Activated naive CD4-positive, alpha-beta T cell treated with anti-CD3 and anti-CD28 coated beads, Interleukin-2, amount 50 U/mL, for 72 hours (primary cell): ENCODE measurements at places on chromosomes 5 and 9. TPM values are rescaled to one million over a fixed set of nuclear protein-coding genes. Genes with fewer than 3 reads are reported as not detected.

DNA sequence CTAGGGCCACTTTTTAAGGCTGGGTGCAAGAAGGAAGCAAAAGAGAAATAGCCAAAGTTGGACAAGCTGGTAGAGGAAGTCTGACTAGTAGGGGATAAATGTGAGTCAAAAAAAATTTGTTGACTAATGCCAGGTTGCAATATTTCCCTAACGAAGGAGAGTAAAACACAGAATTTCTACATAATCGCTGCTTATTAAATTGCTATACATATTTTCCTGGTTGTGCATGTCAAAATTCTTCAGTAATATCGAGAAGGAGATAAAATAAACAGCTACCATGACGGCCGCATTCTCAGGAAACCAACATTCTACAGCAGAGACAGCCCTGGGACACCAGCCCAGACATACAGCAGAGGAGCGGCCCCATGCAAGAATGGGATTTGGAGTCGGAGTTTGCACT lies 148.3 kb downstream of the ESM1 start:
- no peak for DNase-seq

DNA sequence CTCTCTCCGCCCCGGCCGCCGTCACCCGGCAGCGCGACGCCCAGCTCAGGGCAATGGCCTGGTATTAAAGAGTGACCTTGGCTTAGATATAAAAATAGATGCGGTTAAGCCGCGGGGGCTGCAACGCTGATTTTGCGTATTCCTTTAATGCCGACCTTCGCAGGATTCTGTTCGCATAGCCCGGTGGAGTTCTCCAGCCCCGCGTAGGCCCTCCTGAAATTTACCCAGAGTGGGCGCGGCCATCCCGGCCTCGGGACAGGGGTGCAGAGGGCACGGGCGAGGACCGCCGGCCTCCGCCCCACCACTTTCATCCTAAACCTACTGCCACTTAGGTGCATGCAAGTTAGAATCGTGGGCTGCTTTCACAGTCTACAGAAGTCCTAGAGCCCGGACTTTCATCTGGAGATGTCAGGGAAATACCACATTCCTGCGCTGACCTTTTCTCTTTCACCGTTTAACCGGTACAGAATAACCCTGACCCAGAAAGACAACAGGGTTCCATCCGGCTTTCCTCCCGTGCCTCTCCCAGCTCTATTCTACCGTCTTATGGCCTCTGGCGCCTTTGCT lies 492 bp upstream of the FAM169A start:
- DNase-seq, result no peak

GRCh38 chr5:61450493-61451279 lies 118.6 kb downstream of the ZSWIM6 start:
- DNase-seq, result no peak

GRCh38 chr5:161295721-161296250 lies 250.7 kb downstream of the GABRB2 start:
- DNase-seq, result no peak

GRCh38 chr5:80168388-80169028 lies 87.3 kb downstream of the SERINC5 start:
- no peak for DNase-seq

DNA sequence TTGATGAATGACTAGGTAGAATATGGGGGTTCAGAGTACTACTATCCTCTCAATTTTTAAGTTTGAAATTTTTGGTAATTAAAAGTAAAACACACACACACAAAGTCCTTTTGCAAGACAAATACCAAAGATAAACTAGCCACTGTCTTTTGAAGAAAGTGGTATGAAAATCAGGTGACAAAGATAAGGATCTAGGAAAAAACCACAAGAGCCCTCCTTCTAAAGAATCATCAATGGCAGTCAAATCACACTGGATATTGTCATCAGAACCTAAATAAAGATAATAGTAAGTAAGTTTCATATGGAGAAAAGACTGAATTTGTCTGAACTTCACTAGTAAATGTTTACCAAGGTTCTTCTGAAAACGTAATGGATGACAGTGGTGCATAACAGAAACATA lies 30.5 kb upstream of the HK3 start:
- no peak for DNase-seq

Gene PCDHGA8
- not detected for total RNA-seq

- DNase-seq, result no peak
These were observed 30.2 kb upstream of the ALDH1A1 start for GRCh38 chr9:72983056-72983455.

DNA sequence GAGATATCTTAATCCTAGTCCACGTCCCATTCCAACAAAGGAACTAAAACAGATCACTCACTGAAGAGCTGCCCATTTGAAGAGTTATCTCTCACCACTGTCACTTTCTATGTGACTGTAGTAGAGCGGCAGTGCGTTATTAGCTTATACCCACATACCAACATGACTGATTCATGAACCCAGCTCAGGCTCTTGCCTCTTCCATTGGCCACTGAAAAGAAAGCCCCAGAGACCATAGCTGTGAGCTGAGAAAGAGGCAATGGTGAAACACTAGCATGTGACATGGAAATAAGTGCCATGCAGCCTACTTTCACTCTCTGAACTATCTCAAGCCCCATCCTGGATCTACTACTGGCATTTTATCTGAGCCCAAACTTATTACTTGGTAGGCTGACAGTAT lies 151.7 kb upstream of the MOCS2 start:
- no peak for DNase-seq

Gene WNT8A
- not detected for total RNA-seq

Gene TEX48
- not detected for total RNA-seq

DNA sequence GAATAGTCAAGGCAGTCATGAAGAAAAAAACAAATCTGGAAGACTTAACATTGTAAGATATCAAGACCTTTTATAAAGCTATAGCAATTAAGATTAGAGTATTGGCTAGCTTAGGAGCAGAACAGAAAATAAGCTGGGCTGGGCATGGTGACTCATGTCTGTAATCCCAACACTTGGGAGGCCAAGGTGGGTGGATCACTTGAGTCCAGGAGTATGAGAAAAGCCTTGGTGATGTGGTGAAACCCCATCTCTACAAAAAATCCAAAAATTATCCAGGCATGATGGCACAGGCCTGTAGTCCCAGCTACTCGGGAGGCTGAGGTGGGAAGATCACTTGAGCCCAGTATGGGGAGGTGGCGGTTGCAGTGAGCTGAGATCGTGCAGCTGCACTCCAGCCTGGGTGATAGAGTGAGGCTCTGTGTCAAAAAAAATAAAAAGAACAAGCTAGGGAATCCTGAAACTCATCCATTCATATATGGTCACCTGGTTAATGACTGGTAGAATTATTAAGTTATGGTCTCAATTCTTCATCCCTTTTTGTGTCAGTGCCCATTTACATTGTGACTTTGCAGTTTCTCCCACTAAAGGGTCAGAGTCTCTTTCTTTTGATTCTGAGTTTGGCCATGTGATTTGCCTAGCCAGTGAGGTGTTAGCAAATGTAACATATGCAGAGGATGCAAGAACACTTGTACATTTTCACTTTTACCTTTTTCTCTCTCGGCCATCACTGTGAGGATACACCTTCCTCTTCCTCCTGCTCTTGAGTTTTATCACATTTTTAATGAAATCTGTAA lies 144.6 kb upstream of the SGCD start:
- DNase-seq, result no peak

Gene GRM6
- total RNA-seq, result not detected

DNA sequence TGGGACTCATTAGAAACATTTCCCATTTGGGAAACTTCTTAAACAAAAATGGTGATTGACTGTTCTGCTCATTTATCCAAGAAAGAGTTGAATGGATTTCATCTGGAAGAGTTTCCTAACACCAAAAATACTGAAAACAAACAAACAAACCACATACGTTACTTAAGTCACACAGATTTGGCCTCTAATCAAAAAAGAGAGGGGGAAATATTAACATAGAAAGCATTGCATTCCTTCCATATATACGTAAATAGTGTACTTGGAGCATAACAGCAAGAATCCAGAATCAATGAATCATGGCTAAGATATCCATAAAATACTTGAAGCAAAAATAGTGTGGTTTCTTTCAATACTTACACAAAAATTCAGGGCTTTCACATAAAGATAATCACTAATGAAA lies 189.8 kb upstream of the MAP3K1 start:
- DNase-seq, result no peak

DNA sequence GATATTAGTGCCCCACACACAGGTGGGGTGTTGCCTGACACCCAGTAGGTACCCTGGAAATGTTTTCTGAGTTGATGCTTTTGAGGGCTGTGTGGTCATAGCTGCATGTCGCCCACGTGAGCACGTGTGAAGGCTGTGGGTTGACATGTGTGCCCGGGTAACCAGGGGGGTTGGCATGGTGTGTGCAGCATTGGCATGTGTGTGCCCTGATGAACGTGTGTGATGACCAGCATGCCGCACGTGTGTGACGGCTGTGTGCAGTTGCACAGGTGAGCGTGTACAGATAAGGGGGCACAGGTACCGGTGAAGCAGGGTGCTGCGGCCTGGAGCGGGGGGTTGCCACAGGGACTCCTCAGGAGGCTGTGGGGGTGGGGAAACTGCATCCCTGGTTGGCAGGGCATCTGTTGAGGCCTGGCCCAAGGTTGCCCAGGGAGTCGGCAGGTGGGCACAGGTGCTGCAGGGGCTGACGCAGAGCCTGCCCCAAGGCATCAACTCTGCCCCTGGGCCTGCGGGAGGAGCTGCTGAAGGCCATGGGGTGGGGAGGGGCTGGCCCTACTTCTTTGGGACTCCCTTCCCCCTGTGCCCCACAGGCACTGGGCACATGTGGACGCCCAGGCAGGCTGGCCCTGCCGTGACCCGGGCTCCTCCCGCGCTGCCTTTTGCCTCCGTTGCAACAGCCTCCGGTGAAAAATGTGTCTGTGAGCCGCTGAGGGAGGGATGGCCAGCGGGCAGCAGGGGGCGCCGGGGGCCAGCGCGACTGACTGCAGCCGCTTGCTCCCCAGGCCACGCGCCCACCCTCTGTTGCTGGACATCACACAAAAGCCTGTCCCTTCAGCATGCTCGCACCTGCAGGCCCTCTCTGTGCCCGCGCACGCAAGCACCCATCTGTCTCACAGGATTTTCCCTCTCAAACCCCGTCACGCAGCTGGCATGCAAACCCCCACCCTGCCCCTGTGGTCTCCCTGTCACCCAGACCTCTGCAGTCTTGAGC lies 2.2 kb downstream of the UNC5A start:
- DNase-seq, result no peak

- DNase-seq, result no peak
These were observed 253.8 kb downstream of the DMRT2 start for GRCh38 chr9:1303932-1304331.

Gene GMCL2
- not detected for total RNA-seq

DNA sequence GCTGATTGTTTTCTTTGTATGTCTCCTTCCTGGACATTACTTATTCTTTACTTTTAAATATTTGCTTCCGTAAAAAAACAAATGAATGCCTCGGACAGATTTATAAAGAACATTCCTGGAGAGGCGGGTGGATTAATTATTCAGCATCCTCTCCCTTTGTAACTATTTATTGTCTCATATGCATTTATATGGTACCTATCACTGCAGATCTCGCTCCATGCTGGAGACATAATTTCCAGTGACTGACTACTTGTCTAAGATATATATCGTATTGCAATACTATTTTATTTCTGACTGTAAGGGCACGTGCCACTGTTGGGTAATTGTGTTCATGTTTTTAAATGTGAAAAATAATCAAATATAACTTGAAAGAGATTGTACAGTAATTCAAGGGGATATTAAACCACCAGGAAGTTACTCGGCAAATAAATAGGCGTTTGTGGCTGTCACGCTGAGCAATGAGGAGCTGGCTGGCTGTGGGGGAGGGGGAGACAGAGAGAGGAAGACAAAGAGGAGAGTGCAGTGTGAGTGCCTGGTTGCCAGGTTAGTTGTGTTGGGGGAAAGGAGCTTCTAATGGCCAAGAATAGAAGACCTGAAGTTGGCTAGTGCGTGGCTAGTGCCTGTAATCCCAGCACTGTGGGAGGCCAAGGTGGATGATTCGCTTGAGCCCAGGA lies 131.8 kb upstream of the GABRP start:
- no peak for DNase-seq

- DNase-seq, result no peak
These were observed 29.6 kb upstream of the ERAP1 start for GRCh38 chr5:96837303-96837702.

DNA sequence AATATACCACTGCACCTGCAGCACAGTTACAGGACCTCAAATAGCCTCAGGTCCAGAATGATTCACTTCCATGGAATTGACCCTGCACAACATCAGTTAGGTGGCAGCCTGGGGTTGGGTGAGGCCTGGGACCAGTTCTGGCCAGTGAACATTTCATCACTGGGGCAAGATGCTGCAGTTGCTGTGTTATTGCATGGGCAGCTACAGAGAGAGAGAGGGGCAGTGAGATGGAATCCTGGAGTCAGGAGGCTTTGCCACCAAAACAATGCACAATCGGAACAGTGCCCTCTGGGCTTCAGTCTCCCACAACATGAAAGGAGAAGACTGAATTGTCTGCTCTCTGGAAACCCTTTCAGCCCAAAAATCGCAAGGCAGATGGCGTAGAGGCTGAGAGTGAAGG lies 51.8 kb downstream of the SH3TC2 start:
- no peak for DNase-seq

DNA sequence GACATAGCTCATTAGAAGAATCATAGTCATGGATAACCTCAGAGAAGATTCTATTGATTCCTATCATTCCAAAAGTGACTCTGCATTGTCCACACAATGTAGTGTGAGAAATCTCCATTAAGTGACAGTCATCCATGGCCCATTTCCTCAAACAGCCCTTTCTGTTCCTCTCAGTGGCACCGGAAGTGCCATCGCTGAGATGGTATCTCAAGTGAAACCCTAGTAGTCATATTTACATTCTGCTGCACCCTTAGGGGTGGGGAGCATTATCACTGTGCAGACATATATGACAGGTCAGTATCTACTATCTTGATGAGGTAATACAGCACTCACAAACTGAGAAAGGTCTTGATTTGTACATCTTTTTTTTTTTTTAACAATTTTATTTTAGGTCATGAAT lies 55.4 kb upstream of the MIER3 start:
- no peak for DNase-seq

GRCh38 chr5:123035918-123036390 lies 571 bp downstream of the PPIC start:
- DNase-seq, result no peak

DNA sequence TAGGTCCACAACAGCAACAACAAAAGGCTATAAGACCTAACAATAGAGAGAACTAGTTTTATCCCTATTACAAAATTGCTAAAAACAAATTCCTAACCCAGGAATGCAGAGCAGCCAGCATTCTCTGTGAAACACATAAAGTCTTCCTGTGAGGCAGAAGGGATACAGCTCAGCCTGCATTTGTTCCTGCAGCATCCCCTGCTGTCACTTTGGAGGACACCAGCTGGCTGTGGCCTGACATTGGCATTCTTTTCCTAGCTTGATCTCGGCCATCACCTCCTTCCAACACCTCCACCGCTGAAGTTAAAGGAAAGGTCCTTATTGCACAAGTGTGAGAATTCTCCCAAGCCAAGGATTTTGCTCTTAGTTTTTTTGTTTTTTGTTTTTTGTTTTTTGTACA lies 186.1 kb downstream of the SNCAIP start:
- DNase-seq, result no peak
